ENCODE measurements at places on chromosomes 6 and 20.

DNA sequence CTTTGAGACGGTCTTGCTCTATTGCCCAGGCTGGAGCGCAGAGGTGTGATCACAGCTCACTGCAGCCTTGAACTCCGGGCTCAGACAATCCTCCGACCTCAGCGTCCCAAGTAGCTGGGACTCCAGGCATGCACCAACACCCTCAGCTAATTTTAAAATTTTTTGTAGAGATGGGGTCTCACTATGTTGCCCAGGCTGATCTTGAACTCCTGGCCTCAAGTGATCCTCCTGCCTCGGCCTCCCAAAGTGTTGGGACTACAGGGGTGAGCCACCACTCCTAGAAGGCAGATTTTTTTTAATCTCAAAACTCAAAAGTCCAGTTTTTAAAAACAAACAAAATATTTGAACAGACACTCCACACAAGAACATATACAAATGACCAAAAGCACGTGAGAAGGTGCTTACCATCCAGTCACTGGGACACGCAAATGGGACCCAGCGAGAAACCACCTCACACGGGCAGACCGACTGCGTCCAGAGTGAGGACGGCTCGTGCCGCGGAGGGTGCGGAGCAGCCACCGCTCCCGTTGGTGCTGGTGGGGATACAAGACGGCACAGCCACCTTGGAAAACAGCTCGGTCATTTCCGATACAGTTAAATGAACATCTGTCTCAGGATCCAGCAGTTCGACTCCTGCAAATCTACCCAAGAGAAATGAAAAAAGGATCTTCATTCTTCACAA is 8.5 kb upstream of the HELZ2 start:
- DNase-seq = no peak

GRCh38 chr6:45678285-45678607 is 300.5 kb upstream of the SUPT3H start:
- no peak for DNase-seq

GRCh38 chr6:116492331-116493067 is 18.9 kb upstream of the CALHM5 start:
- DNase-seq = no peak

GRCh38 chr6:4460586-4461475 is 315.4 kb upstream of the CDYL start:
- DNase-seq = no peak

GRCh38 chr6:30554404-30554803 is 1.9 kb downstream of the GNL1 start:
- DNase-seq = no peak

DNA sequence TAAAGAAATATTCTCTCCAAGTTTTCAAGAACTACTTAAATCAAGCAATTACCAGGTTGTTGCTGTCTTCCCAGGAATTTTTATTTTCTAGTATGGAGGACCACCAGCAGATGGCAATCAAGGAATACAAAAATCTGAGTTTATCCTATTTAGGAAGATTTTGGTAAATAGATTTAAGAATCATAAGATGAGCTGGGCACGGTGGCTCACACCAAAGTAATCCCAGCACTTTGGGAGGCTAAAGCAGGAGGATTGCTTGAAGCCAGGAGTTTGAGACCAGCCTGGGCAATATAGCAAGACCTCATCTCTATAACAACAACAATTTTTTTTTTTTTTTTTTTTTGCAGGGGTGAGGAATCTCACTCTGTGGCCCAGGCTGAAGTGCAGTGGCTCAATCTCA is 19.3 kb upstream of the SEC63 start:
- DNase-seq = no peak

- DNase-seq = no peak
These were observed 301.0 kb downstream of the HACE1 start for GRCh38 chr6:104558746-104559145.

DNA sequence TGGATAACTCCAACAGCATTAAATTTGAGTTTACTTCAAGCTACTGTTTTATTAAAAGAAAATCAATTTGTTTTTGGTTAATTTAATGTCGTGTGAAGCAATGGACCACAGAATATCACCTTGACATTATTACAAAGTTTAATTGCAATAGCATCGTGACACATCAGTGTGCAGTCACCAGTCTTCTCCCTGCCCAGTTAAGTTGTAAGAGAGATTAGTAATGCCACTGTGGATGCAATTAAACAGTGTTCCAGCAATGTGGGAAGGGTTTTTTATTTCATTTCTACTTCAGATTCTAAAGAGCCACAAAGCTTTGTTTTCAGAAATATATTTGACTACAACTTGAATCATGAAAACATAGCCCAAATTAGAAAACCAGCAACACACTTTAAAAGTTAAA is 128.7 kb downstream of the SYNE1 start:
- DNase-seq = no peak

DNA sequence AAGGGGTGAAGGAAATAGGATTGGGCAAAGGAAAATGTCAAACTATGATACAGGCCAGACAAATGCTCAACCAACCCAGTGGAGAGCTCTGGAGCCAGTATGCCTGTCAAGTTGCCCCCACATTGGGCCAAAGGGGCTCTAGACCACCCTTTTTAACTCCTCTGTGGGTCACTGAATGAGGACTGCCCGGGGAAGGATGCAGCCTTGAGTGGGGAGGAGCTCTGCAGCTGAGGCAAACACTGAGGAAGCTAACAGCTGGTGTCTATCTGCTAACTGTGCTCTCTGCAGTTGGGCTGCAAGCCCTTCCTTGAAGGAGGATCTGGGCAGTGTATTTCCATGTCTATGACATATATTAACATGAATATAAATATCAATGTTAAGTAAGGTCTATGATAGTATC is 98.4 kb upstream of the PRSS16 start:
- DNase-seq = no peak

GRCh38 chr6:164286011-164286410 is 871.5 kb downstream of the QKI start:
- DNase-seq = no peak

GRCh38 chr6:54541541-54541940 is 233.3 kb downstream of the TINAG start:
- no peak for DNase-seq

DNA sequence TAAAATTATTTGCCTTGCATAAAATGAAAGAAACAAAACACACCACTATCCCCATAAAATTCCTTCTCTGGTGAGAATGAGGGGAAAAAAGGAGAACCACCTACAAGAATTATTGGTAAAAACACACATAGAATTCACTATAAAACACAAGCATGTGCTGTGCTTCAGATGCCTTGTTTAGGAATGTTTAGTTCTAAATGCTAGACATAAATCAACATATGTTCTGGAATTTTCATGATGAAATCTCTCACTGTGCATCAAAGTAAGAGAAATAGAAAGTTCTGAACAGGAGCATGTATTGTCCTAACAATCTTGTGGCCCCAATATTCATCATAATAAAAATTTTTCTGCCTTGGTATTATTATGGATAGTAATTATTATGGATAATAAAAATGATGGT is 111.0 kb downstream of the PLCB4 start:
- DNase-seq = no peak

DNA sequence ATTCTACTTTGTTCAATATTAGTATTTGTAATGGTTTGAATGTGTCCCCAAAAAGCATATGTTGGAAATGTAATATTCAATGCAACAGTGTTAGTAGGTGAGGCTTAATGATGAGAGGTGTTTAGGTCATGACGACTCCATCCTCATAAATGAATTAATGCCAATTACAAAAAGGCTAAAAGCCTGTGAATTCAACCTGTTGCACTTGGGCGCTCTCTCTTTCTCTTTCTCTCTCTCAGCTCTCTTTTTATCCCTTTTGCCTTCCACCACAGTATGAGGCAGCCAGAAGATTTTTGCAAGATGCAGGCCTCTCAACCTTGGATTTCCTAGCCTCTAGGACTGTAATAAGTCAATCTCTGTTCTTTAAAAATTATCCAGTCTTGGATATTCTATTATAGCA is 34.6 kb downstream of the PSMB9 start:
- DNase-seq = no peak

- peak; percentile 42 for DNase-seq
These were observed 1.3 kb upstream of the PTK6 start for GRCh38 chr20:63538204-63539091.

- DNase-seq = no peak
These were observed 194.4 kb upstream of the CST7 start for GRCh38 chr20:24754691-24755090.

DNA sequence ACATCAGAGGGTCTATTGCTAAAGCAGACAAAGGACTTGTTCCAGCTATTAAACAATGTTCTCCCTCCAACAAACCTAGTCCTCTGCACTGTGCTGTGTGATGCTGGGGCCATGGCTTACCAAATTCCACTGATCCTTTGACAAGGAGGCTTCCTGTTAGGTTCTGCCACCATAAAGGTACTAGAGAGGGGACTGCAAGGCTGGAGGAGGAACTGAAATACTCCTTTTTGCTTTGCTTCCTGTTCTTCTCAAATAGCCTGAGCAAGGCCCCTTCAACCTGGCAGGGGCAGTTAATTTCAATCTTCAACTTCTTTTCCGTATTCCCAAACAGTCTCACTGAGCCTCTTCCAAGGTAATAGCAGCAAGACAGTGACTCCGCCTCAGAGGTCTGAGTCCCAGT is 286.4 kb upstream of the IRAK1BP1 start:
- no peak for DNase-seq

- no peak for DNase-seq
These were observed 363.4 kb upstream of the JARID2 start for GRCh38 chr6:14882394-14883026.

GRCh38 chr20:32019156-32019510 is 8.9 kb downstream of the CCM2L start:
- DNase-seq = no peak
